IMR-90 (cell line): ENCODE measurements at places on chromosomes 2 and 18. TPM values are rescaled to one million over a fixed set of nuclear protein-coding genes. Genes with fewer than 3 reads are reported as not detected.

The ZC3H8 gene
- total RNA-seq: 0.18 and 1.7 TPM in 2 replicates

The ELOA2 gene
- total RNA-seq: not detected in 2 replicates

The FSHR gene
- total RNA-seq: not detected in 2 replicates

The SNRPD1 gene
- 6.8 and 24.7 TPM in 2 replicates for total RNA-seq

The CAPG gene
- total RNA-seq: 53.3 and 79.9 TPM in 2 replicates

The IL1R2 gene
- not detected in 2 replicates for total RNA-seq
